Stimulated activated memory B cell treated with anti-CD40 and anti-IgM and Interleukin-4, amounts not matched to agents 10 μg/mL and 1 μg/mL and 100 μg/mL, for 72 hours (primary cell): ENCODE measurements at places on chromosomes 12 and 14.

GRCh38 chr12:95710386-95710785 is 80.2 kb downstream of the NTN4 start:
- ATAC-seq, result no peak

DNA sequence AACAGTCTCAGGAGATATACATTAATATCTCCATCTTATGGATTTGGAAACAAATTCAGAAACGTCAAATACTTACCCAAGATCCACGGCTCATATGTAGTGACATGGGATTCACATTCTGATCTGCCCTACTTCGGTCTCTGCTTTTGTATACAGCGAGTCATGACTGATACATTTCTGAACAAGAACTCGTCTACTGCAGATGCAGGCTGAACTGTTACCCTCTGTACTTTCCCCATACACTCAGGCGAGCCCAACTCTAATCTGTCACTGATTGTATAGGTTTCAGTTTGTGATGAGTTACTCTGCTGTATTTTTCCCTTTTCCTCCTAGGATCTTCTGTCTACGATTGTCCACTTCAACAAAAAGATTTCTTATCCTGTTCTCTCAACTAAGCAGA is 441.6 kb downstream of the CCDC91 start:
- ATAC-seq, result no peak

- peak; percentile 44 for ATAC-seq
These were observed 72.5 kb downstream of the ITPK1 start for GRCh38 chr14:93042968-93043940.

DNA sequence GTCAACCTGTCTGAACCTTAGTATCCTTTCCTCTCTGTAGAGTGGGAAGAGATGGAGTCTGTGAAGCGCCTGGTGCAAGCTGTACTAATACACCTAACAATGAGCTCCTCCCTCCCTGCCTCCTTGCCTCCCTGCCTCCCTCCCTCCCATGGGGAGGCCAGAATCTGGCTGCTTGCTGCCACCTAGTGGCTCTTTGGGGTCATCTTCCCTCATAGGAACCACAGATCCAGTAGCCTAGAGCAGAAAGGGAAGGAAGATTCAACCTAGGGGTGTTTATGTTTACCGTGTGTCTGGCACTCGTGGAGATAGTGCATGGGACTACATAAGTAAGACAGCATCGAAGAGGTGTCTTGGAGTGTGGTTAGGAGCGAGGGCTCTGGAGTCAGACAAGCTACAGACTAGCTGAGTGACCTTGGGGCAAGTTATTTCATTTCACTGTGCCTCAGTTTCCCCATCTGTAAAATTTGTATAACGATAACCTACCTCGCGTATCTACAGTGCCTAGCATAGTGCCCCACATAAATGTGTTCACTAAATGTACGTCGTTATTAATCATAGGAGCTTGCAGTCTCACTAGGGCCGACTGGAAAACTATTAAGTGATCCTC is 35.5 kb upstream of the TSPAN9 start:
- ATAC-seq, result peak; percentile 71

DNA sequence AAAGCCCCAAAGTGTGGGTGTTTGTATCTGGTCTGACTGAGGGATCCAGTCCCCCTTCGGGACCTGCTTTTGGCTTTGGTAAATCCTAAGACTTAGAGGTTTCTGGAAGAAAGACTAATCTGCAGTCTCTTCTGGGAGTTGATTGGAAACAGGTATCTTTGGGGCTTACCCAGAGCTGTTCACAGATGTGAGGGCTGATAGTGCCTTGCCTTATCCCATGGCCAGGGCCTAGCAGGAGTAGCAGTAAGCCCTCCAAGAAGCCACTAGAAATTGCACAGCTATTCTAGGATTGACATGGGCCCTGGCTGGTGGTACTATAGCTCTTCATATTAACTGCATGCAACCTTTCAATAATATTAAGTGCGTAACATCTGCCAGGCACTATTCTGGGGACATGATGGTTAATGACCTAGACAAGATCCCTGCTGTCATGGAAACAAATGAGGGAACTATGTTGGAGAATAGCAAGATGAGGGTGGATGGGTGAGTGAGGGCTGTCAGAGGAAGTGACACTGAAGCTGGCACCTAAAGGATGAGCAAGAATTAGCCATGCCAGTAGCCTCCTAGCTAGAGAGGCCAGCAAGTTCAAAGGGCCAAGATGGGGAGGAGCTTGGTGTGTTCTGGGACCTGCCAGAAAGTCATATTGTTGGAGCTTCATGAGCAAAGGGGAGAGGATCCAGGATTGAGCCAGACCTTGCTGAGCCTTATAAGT is 71.7 kb downstream of the CRADD start:
- no peak for ATAC-seq

DNA sequence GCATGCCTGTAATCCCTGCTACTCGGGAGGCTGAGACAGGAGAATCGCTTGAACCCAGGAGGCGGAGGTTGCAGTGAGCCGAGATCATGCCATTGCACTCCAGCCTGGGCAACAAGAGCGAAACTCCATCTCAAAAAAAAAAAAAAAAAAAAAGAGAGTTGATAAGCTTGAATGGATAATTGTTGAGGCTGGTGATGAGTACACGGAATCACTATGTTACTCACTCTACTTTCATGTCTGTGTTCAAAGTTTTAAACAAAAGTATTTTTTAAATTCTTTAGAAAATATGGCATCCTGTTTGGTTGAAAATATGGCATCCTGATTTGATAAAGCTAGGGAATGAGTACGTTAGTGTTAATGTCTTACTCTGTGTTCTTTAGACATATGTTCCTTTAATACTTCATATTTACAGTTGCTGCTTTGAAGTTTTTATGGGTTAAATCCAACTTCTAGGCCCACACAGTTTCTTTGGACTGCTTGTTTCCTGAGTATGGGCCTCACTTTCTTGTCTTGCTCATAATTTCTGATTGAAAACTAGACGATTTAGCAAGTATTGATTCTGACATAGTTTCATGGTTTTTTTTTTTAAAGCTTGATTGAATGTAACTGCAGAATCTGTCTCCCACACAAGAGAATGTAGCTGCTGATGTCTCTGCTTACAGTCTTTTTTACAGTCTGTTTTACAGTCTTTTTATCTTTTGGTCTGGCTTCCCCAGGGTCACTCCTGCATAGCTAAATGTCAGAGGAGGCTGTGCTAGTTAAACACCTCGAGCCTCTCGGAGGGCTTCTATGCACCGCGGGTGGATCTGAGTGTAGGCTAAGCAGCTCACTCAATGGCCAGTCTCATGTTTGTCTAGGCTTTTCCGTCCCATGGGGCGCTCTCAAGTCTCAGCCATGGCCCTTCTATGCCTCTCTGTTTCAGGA is 14.1 kb upstream of the FBLN5 start:
- ATAC-seq, result no peak

DNA sequence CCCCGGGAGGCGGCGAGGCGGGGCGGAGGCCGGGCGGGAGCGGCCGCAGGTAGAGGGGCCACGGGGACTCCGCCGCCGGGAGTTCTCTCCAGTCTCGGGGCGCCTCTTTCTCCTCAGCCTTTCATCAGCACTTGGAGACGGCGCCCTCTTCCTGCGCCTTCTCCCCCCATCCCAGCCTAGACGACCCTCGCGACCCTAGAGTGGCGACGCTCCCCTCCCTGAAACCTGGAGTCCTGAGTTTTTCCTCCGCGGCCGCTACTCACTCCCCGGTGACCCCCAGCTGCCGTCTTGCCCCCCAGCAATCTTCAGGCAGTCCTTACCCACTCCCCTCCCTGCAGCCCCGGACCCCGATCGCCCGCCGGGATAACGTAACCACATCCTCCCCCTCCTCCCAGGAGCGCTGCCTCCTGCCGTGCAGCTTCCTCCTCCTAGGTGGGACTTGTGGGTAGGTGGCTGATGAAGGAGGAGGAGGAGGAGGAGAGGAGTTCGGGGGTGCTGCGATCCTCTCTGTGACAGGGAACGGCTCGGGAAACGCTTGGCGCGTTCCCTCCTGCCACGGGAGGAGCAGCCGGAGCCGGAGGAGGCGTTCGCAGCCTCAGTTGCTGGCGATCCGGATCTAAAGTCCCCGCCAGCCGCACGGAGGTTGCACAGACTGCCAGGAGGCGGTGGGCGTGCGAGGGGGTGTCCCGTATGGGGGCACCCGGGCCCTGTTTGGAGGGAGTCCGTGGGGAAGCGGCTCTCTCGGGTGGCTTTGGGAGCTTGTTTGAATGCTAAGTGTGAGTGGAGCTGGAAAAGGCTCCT is 891 bp downstream of the PLEKHA5 start:
- ATAC-seq, result no peak

GRCh38 chr12:7756993-7757392 is 8.0 kb upstream of the NANOGNB start:
- no peak for ATAC-seq

- peak; percentile 90 for ATAC-seq
These were observed 39.7 kb upstream of the GZMB start for GRCh38 chr14:24673534-24674203.

- ATAC-seq, result no peak
These were observed 15.1 kb downstream of the SUDS3 start for GRCh38 chr12:118391424-118391823.

DNA sequence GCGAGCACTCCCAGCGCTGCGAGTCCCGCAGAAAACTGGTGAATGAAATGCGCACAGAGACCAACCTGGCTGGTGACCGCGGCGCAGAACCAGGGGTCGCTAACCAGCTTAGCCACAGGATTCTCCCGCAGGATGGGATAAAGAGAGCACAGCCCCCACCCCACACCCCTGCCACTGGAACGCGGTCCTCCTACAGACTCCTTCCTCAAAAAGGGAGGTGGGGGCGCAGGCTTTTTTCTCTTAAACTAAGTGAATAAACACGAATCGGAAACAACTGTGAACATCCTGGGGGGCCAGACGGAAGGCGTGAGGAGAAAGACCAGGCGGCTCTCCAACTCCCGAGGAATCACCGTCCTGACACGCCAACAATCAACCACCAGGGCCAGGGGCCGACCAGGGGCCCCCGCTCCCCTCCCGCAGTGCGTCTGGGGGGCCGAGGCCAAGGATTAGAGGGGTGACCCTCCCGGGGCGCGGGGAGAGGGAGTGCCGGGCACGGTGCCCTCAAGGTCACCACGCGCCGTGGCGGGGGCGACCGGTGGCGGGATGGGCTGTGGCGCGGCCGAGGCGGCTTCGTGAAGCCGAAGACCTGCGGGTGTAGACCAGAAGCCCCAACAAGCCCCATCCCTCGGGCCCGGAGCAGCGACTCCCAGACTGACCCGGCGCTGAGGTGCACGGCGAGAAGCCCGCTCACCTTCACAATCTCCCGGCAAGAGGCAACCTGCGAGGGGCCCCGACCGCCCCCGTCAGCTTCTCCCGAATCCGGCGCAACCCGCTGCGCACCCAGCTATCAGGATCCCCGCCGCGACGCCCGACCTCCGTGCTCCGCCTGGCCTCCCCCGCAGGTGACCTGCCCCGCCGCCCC is 704 bp downstream of the ATP2B1 start:
- ATAC-seq, result no peak

DNA sequence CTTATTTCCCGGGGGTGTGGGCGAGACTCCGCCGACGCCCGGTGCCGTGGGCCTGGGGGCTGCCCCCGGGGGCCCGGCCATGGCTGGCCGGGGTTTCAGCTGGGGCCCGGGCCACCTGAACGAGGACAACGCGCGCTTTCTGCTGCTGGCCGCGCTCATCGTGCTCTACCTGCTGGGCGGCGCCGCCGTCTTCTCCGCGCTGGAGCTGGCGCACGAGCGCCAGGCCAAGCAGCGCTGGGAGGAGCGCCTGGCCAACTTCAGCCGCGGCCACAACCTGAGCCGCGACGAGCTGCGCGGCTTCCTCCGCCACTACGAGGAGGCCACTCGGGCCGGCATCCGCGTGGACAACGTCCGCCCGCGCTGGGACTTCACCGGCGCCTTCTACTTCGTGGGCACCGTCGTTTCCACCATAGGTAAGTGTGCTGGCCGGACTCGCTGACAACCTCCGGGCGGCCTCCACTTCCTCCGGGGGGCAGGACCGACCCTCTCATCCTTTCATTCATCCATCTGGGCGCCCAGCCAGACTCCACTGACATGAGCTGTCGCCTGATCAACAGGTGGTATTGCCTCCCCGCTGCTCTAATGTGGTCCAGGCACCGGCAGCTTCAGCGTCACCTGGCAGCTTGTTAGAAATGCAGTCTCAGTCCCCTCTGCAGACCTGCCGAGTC is 467 bp downstream of the KCNK13 start:
- ATAC-seq, result peak; percentile 46

- no peak for ATAC-seq
These were observed 28.2 kb upstream of the LRP1-AS start for GRCh38 chr12:57175428-57176138.

- ATAC-seq, result no peak
These were observed 25.3 kb downstream of the JDP2 start for GRCh38 chr14:75452900-75453816.

GRCh38 chr14:50040401-50040775 is 76.0 kb downstream of the VCPKMT start:
- ATAC-seq, result peak; percentile 59

GRCh38 chr14:92471919-92472318 is 41.7 kb upstream of the RIN3 start:
- ATAC-seq, result no peak

- no peak for ATAC-seq
These were observed 1.1 kb upstream of the HDAC7 start for GRCh38 chr12:47820631-47821345.

DNA sequence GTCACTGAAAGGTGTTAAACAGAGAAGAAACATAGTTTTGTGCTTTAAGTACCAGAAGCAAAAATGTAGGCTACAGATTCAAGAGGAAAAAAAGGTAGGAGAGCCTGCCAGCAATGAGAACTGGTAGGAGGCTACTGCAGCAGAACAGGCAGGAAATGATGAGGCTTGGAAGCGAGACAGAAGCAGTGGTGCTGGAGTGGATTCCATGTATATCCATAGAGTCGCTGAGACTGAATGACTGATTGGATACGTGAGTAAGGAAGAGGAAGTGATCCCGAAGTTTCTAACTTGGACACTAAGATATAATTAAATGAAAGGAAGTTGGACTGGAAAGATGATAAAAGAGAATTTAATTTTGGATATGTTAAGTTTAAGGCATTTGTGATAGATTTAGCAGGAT is 45.0 kb upstream of the CCDC91 start:
- no peak for ATAC-seq

DNA sequence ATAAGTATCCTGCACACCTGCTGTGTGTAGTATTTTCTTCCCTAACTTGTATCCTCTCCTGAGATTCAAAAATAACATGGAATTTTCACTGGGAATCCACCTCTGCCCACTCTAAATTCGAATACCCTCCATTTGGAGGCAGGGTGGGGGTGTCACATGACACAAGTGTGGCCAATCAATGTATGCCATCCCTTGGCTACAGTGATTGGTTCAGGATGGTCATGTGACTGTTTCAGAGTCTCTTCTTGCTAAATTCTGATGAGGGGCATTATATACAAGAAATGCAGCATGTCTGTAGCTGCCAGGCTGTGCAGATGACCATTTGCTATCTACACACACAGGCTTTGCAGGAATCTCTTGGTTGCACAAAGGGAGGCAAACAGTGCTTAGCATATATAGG is 86.8 kb upstream of the TMEM132C start:
- ATAC-seq, result no peak

GRCh38 chr14:104215706-104216334 is 77.4 kb downstream of the KIF26A start:
- ATAC-seq, result no peak

GRCh38 chr12:90833228-90833627 is 121.7 kb downstream of the CCER1 start:
- ATAC-seq, result peak; percentile 24

GRCh38 chr12:1924996-1925683 is 6.7 kb upstream of the CACNA2D4 start:
- peak; percentile 18 for ATAC-seq
